Brain (organoid and tissue), 16 donors: ENCODE measurements at places on chromosomes 3 and 15.

- no peak for DNase-seq
Measured at GRCh38 chr3:190131329-190131728, 10.6 kb upstream of the P3H2 start.

DNA sequence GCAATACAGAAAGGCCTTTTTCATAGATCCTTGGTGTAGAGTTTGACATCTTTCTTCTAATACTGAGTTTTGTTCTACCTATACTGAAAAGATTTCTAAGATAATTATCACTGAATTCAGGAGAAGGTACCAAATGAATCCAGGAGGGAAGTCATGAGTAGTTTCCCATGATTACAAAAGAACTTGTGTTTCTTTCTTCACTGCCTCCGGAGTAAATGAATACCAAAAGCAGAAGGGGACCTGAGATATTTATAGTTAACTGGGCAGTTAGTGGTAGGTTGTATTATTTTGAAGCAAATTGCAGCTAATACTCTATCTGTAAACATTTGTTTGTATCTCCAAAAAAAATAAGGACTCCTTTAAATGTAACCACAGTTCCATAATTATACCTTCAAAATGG is 175.4 kb downstream of the SUCNR1 start:
- no peak for DNase-seq

GRCh38 chr3:18872466-18872865 is 275.8 kb upstream of the KCNH8 start:
- no peak for DNase-seq

- DNase-seq: no peak
Measured at GRCh38 chr3:195872800-195873199, 35.6 kb downstream of the TNK2 start.

- DNase-seq: no peak
Measured at GRCh38 chr3:122932251-122932967, 95.2 kb downstream of the SEMA5B start.

GRCh38 chr15:100778831-100779288 is 100.8 kb upstream of the ALDH1A3 start:
- no peak for DNase-seq

DNA sequence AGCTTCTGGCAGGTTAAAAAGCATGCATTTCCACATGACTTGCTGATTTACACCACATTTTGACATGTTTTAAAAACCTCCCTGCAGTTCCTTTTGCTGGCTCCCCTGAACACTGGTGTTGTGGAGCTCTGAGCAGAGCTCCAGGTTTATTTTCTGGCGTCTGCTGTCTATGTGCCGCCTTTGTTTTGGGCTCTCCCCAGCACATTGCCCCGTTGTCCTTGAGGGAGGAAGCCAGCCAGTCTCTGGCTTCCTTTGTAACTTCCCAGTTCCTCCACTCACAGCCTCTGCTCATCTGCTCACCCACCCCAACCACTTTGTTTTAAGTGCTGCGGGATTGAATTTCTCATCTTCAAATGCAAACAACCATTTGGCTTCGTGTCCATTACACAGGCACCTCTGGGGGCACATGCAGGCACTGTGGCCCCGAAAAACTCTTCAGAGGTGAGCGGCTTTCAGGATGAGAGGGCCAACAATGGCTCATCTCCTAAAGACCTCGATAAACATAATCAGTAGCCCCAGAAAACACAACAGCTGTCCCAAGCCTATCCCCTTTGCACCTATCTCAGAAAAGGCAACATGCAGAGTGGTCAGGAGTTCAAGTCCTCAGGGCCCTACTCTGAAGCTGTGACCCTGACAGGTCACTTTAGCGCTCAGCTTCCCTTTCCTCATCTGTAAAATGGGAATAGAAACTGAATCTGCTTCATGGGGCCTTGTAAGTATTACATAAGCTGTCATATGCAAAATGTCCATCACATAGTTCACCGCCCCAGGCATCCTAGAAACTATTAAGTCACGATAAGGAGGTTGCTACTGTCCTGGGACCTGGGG is 1.3 kb upstream of the MEF2A start:
- DNase-seq: peak; percentile 28

- DNase-seq: no peak
Measured at GRCh38 chr3:55891106-55891505, 404.0 kb upstream of the WNT5A start.

DNA sequence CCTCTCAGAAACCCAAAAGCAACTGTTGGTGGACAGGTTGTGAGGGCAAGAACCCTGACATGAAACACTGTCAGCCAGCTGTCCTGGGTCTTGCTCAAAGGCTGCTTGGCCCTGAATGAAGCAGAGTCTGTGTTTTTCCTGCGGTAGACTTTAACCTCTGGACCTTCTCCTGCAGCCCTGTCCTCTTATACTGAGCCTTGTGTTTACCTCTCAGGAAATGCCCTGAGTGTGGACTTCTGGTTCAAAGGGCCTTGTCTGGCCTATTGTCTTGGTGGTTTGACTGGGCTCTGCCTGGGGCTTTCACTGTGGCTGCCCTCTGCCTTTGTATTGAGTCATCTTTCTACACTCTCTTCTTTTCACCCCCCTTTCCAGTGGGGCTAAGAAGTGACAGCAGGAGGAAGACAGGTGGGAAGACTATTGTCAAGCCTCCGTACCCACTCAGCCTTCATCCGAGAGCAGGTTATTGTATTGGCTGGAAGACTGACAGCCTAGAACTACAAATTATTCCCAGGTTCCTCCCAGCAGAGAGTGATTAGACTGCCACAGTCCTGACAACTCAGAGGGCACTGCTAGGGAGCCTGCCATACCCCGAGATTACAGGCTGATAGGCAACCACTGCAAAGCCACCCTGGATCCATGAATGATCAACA is 3.5 kb downstream of the SEC13 start:
- DNase-seq: no peak
